ENCODE measurements at places on chromosomes 5 and 9. TPM values are rescaled to one million over a fixed set of nuclear protein-coding genes. Genes with fewer than 3 reads are reported as not detected.

GRCh38 chr9:34985311-34985899, 4.1 kb upstream of the DNAJB5 start:
- DNase-seq: peak; percentile 75

The IFNA2 gene
- total RNA-seq: not detected

The MAMDC2 gene
- total RNA-seq: not detected

DNA sequence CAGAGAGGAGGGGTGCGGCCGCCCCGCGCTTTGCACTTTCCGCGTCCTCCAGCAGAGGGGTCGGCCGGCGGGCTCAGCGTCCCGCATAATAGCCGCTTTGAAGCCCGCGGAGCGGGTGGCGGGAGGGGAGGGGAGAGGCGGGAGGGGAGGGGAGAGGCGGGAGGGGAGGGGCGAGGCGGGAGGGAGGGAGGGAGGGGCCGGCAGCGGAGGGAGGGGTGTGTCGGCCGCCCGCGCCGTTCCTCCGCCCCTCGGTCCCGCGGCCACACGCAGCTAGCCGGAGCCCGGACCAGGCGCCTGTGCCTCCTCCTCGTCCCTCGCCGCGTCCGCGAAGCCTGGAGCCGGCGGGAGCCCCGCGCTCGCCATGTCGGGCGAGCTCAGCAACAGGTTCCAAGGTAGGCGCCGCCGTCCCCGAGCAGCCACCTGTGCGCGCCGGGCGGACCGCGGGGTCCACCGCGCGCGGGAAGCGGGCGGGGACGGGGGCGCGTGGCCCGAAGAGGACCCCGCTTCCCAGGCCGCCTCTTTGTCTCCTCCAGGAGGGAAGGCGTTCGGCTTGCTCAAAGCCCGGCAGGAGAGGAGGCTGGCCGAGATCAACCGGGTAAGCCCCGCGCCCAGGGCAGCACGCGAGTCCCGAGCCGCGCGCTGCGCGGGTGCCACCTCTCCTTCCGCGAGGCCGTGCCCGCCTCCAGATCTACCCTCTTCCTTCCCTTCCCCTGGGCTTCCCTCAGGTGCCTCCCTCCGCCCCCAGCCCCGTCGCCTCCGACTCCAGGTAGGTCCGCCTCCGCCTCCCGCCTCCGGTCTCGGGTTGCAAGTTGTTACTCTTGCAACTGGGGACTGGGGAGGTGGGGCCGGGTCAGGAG, at the start of gene AIF1L:
AIF1L (plus strand) TSS at position 263 of the 857 bp plus-strand sequence; CDS start at position 362, 99 bp downstream.
- DNase-seq: peak; percentile 47

DNA sequence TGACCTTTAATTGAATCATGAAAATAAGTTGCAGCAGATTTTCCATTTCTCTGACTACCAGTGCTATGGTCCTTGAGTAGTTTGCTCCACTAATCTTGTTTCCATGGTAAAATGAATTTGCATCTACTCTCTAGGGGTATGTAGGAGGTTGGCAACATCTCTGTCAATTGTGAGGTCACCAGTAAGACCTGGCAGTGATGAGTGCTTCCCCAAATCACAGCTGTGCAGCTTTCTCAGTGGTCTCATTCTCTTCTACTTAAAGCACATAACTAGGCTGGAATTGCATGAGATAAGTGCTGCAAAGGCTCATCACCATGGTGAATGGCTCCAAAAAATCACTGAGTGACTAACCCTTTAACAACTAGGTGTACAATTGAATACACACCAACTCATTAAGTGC, 36.3 kb downstream of the ADAMTS19 start:
- no peak for DNase-seq

The OGN gene
- total RNA-seq: not detected

The LRRTM2 gene
- not detected for total RNA-seq

The ANKRD18B gene
- 12.5 TPM for total RNA-seq

DNA sequence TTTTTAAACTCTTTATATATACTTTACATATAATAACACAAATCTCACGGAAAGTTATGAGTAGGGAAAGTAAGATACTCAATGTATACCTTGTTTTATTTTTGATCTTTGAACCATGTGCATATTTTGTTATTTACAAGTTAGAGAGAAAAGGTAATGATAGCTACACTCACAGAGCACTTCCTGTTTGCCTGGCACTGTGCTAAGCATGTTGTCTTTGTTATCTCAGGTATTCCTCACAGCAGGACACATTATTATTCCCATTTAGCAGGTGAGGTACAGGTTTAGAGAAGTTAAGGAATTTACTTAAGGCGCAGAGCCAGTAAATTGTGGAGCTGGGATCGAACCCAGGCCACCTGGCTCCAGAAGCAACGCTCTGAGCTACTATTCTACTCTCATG, 3.0 kb downstream of the C9 start:
- no peak for DNase-seq

The SET gene
- 563 TPM for total RNA-seq

- no peak for DNase-seq
Measured at GRCh38 chr9:31535651-31536050, 848.8 kb upstream of the ACO1 start.

DNA sequence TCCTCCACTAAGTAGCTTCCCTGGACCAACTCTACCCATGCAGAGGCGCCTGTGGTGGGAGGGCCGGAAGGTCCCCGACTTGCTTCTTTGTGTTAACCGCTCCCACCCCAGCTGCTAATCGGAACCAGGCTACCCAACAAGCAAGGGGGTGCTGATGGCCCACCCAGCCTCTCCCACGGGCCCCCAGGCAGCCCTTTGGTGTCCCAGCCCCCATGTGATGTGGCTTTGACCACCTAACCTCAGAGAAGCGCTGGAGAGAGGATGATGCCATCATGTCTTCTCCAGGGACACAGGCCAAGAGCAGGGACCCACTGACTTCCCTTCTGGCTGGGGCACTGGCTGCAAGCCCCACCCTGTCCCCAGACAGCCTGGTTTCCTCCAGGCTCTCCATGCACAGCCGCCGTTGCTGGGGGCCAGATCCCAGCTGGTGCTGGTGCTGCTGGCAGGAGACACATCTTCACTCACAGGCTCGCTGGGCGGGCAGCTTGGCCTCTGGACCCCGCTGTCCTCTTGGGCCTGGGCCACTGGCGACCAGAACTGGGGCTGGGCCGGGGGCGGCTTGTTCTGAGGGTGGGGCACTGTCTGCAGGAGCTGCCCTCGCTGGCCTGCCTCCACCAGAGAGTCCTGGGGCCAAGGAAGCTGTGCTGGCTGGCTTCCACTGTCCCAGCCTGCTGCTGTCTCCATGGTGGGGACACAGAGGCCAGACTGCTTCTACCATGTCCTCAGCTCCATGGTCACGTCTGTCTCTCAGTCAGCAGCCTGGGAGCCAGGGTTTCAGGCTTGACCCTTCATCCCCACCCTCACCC, 27.8 kb downstream of the LAMC3 start:
- DNase-seq: no peak

The SLCO4C1 gene
- not detected for total RNA-seq

- DNase-seq: no peak
Measured at GRCh38 chr9:38092200-38092524, 23.1 kb upstream of the SHB start.

The CBY3 gene
- not detected for total RNA-seq

The SIGMAR1 gene
- total RNA-seq: 82.1 TPM

GRCh38 chr5:40485021-40485998, 194.4 kb upstream of the PTGER4 start:
- DNase-seq: peak; percentile 48

The FOCAD gene
- total RNA-seq: 20.7 TPM

The C5orf58 gene
- not detected for total RNA-seq

DNA sequence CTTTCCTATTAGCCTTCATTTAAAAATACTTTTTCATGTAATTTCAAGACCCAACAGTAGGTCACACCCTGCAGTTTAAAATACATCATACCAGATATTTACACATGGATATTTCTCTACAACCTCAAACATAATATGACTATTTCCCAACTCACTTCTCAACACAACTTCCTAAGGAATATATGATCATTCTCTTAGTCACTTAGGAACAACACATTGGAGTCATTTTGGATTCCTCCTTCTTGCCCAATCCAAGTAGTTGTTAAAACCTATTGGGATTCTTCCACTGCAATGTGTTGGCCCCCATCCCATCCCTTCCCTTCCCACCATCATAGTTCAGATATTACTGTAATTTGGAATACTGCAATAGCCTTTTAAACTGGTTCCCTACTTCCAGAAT, 145.5 kb downstream of the DCP2 start:
- peak; percentile 94 for DNase-seq

The NINJ1 gene
- 51.0 TPM for total RNA-seq

The PLEKHG4B gene
- total RNA-seq: not detected
